ENCODE measurements at places on chromosomes 3 and 15.

DNA sequence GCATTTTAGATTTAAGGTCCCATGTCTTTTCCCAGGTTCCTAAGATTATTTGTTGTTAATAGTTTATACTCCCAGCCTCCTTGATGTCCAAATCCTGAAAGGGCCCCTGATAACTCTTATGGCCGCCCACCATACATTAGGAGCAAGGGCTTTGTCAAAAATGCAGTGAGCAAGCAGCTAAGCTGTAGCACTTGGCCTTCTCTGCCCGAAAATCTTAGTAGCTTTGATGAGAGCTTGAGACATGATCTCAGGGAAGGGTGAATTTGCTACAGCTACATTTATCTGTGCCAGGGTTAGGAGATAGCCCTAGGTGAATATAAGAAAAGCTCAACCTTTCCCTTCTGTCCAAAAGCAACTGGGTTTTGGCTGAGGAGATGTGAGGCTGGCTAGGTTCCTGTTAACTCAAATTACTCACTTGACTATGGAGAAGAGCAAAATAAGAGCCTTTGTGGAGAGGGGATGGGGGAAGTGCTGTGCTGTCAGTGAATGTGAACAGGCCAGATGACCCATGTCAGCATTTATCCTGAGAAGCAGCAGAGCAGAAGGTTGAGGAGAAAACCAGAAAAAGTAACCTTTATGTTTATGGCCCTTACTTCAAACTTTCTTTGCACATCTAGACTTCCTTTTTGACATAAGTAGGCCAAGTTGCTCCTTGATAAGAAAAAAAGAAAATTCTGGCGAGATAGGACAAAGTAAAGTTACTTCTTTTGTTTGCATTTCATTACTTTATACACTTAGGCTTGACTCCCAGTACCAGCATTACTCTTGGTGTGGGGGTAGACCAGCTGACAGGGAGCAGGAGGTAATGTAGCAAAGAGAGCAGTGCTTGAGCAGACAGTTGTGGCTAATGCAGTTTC is 21.1 kb downstream of the MAPK6 start:
- peak; percentile 35 for DNase-seq

DNA sequence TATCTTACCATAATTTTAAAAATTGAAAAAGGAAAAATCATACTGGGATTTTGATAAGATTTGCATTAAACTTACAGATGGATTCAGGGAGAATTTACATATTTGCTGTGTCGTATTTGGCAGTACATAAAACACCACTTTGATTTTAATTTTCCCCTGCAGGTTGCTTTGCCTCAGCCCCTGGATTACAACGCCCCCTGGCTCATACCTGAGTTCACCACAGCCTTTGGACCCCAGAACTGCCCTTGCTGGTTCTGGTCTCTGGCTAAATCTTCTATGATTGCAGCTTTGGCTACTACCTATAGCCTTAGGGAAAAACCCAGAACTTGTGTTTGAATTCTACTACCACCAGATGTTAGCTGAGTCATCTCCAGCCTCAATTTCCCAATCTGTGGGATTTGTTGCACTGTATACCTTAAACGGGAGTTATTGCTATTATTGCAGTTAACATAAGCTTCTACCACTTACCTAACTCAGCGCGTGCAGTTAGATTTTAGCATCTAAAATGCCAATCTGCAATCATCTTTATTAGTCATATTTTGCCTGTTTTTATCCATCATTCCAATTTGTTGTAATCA is 315.7 kb upstream of the GADL1 start:
- no peak for DNase-seq

GRCh38 chr15:42053914-42054313 is 33.1 kb upstream of the PLA2G4E start:
- no peak for DNase-seq

GRCh38 chr15:100721758-100722550 is 119.6 kb downstream of the ASB7 start:
- no peak for DNase-seq

GRCh38 chr3:64104691-64105111 is 81.4 kb upstream of the PSMD6 start:
- DNase-seq, result no peak

- DNase-seq, result no peak
Measured at GRCh38 chr3:188316021-188316722, 162.2 kb downstream of the LPP start.

GRCh38 chr3:166889241-166889640 is 490.9 kb downstream of the ZBBX start:
- DNase-seq, result no peak

GRCh38 chr3:139794469-139795265 is 116.9 kb upstream of the NMNAT3 start:
- DNase-seq, result no peak

GRCh38 chr15:56128081-56128480 is 115.6 kb downstream of the RFX7 start:
- DNase-seq, result no peak

GRCh38 chr3:89925976-89926375 is 818.6 kb downstream of the EPHA3 start:
- no peak for DNase-seq

GRCh38 chr3:151538456-151539393 is 77.9 kb upstream of the IGSF10 start:
- DNase-seq, result peak; percentile 8

- DNase-seq, result no peak
Measured at GRCh38 chr3:72818905-72819304, 29.3 kb downstream of the SHQ1 start.

- DNase-seq, result no peak
Measured at GRCh38 chr3:47652142-47652541, 73.5 kb upstream of the CSPG5 start.

- DNase-seq, result no peak
Measured at GRCh38 chr15:45635191-45635638, 386 bp downstream of the SQOR start.

DNA sequence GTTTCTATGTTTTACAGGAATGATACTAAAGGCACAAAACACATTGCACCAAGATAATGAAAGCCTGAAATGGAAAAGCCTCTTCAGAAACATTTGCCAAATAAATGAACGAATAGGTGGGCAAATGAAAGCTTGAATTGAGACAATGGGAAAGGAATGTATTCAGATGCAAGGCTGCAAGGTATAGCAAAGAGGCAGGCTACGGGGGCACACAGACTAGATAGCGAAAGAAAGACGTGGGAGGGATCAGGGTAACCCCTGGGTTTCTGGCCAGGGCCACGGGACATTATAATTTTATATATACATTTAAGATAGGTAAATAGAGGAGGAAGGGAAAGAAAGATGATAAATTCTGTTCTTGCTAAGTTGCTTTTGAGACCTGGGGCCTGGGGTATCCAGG is 95.9 kb upstream of the NLGN1 start:
- DNase-seq, result no peak

DNA sequence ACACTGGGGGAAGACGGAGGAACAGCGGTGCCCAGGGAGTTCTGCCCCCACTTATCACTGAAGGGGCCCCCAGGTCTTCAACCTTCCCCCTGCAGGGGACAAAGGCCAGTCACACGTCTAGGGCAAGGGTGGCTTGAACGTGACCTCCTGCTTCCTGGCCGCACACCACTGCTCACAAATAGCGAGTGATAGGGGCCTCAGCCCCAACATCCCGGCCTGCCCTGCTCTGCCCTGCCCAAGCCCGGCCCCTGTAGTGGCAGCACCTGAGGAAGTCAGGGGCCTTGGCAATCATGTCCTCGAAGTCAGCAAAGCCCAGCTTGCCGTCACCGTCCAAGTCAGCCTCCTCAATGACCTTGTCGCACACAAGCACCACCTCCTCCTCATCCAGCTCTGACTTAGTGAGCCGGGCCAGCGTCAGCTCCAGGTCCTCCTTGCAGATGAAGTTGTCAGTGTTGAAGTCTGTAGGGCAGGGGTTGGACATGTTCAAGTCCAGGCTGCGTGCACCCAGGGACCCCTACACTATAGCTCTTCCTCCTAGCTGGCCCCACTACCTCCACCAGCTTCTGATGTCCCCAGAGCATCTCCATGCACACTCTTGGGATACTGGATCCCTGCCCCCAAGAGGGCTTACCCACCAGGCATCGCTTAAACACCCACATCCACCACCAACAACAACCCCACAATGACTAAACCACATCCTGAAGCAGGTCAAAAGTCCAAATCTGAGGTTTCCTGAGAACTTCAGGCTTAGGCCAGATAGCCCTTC is 13.3 kb downstream of the SH2D7 start:
- no peak for DNase-seq

GRCh38 chr3:168812234-168812633 is 716.5 kb upstream of the GOLIM4 start:
- no peak for DNase-seq

GRCh38 chr3:35296533-35296932 is 342.8 kb upstream of the ARPP21 start:
- no peak for DNase-seq

DNA sequence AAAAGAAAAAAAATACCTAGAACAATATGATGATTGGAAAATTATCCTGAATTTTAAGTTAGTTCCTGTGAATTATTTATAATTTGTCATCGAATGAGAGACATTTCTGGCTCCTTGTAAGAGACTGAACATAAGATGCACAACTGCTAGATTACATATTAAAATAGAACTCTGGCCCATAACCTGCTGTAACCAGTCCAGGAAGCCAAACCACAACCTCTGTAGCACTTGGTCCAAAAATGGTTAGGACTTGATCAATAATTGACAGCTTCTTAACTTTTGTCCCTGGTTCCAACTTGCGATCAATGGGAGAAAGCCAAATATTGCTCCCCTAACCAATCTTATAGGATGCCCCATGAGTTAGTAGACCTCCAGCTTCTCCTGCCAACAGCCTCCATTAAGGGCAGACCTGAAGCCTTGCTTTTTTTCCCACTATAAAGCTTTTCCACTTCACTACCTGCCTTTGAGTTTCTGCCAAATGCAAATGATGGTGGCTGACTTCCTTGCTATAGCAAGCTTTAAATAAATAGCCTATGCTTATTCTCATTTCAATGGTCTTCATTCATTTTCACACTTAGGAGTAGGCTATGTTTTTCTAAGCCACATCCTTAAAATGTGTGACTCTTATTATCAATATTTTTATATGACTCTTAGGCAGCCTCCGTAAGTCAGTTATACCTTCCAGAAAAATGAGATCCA is 224.0 kb upstream of the ARHGEF26 start:
- DNase-seq, result no peak

- no peak for DNase-seq
Measured at GRCh38 chr3:126121632-126122031, 37.7 kb upstream of the SLC41A3 start.

GRCh38 chr3:45486136-45486535 is 97.8 kb downstream of the LARS2 start:
- no peak for DNase-seq

DNA sequence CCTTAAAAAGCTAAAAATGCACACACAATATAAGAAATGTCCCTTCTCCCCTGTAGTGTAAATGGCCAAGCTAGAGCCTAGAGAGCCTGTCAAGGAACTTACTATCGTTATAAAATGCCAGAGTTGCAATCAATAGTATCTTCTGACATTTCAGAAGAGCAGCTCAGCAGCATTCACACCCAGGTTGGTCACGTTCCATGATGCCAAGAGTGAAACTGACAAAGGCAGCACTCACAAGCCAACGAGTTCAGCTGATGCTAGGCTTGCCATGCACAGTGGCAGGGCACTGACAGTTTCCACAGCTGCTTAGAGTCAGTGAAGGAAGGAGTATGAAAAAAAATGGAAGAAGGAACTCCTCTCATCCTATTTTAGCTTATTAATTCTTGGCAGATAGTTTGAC is 331.4 kb upstream of the CCDC54 start:
- DNase-seq, result no peak

GRCh38 chr15:47689660-47690059 is 27.6 kb upstream of the SEMA6D start:
- DNase-seq, result peak; percentile 9

DNA sequence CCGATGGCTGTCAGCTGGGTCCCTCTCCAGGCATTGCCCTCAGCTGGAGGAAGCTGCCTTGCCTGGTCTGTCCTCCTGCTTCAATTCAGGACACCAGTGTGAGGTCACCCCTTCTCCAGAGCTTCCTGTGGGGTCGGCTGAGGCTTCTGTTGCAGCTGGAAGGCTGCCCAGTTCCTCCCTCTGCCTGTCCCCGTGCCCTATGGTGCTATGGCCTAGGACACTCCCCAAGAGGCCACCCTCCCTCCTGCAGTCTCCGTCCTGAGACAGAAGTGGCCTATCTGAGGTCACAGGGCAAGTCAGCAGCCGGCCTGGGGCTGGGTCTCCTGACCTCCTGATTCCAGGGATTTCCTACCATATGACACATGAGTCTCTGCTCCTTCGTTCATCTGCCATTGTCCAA is 57.9 kb downstream of the RASGRF1 start:
- DNase-seq, result no peak

DNA sequence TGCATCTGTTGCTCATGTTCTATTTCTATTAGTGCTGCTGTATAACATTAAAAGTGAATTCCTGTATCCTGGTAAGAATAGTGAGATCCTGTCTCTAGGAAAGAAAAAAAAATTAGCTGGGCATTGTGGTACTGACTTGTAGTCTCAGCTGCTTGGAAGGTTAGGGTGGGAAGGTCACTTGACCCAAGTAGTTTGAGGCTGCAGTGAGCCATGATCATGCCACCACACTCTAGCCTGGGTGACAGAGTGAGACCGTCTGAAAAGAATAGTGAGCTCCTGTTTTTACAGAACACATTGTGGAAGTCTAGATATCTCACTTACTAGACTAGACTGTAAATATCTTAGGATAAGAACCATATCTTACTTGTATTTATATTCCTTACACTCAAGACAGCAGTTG is 4.6 kb downstream of the ATP11B start:
- no peak for DNase-seq

DNA sequence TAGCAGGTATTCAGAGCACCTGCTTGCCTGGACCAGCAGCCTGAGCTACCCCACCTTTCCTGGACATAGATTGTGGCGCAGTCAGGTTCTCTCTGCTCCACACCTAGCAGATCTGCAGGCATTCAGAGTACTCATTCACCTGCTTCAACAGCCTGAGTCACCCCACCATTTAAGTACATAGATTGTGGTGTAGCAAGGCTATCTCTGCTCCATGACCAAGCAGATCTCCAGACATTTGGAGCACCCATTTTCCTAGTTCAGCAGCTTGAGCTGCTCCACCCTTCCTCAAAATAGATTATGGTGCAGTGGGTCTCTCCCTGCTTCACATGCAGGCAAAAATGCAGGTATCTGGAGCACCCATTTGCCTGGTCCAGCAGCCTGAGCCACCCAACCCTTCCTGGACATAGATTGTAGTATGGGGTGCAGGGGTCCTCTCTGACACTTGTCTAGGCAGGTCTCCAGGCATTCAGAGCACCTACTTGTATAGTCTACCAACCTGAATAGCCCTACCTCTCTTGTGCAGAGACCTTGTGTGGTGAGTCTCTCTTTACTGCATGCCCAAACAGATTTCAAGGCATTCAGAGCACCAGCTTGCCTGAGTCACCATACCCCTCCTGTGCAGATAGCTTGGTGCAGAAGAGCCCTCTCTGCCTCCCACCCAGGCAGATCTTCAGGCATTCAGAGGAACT is 466.0 kb upstream of the THBS1 start:
- no peak for DNase-seq

GRCh38 chr3:50436114-50436674 is 67.2 kb downstream of the CACNA2D2 start:
- peak; percentile 47 for DNase-seq

DNA sequence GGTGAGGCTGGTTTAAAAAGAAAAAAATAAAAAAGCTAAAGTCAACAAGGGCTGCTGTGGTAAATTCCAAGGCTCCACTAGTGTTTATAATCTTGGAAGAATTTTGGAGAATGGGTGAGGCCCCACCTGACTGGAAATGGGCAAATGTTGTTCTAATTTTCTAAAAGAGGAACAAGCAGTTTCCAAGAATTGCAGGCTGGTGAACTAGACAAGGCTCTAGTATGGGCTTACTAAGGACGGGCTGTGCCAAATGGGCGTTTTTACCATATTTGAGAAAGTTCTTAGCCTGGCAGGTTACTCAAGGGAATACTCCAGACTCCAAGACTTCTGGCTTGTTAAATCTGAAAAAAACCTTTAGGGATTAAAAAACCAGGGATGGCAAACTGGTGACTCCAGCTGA is 67.0 kb upstream of the ABHD2 start:
- DNase-seq, result no peak

All from G401 (cell line).